ENCODE measurements at places on chromosomes 5 and 9.

- peak; percentile 64 for DNase-seq
These were observed 397.1 kb downstream of the MAN2A1 start for GRCh38 chr5:110086658-110087388.

DNA sequence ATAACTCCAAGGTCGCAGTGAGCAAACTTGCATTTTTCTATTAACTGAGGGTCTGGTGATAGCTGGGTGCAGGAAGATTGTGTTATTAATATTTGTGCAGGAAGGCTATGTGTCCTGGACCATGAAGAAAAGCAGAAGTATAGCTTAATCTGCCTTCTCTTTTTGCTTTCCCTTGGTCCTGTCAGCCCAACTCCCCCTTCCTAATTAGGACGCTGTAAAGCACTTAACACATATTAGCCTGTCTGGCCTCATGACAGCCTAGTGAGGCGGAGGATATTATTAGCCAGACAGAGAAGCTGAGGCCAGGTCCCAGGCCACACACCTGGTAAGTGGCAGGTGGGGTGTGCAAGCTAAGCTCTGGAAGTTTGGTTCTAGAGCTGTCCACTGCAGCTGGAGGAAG is 29.5 kb downstream of the SLC46A2 start:
- no peak for DNase-seq

GRCh38 chr5:34587355-34588241 is 68.5 kb upstream of the RAI14 start:
- DNase-seq: peak; percentile 5

- DNase-seq: no peak
These were observed 51.0 kb downstream of the ADAMTS2 start for GRCh38 chr5:179294131-179294780.

DNA sequence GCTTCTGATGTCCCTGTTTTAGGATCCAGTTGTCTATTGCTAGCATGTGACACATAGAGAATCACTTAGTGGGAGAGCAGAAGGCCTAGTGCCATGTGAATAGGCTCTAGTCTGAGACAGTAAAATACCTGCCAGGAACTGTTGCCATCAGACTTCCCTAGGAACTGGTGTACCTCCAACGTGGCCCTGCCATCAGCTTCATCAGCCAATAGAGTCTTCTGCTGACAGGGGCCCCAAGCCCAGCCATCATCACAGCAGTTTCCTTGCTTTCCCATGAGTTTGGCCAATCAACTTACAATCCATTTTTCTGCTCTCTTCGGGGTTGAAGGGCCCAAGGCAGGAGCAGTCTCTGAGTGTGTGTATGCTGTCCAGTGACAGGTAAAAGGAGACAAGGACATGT is 128.4 kb upstream of the ADRA1B start:
- DNase-seq: no peak

- DNase-seq: no peak
These were observed 174.3 kb downstream of the EFNA5 start for GRCh38 chr5:107496466-107496865.

DNA sequence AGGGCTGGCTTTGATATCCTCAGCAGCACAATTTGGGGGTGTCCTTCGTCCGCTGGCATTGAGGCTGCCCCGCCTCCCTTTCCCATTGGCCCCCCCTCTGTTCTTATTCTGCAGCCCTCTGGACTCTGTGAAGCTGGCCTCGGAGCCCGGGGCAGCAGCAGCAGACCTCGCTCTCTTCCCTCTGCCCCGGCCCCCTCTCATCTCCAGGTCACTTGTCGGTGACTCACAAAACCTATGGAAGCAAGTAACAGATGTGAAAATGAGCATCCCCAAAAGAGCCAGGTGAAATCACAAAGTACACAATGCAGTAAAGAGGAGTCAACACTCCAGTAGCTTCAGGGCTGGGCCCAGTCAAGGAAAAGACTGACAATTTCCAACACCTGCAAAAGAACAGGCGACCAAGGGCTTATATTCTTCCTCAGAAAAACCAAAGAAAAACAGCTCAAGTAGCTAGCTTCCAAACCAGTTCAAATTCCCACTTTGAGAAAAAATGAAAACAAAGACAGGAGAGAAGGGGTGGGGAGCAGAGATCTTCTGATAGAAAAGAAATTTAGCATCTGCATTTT is 97.5 kb downstream of the ZNF608 start:
- DNase-seq: no peak

GRCh38 chr5:37799865-37800421 is 39.9 kb downstream of the GDNF start:
- DNase-seq: no peak

DNA sequence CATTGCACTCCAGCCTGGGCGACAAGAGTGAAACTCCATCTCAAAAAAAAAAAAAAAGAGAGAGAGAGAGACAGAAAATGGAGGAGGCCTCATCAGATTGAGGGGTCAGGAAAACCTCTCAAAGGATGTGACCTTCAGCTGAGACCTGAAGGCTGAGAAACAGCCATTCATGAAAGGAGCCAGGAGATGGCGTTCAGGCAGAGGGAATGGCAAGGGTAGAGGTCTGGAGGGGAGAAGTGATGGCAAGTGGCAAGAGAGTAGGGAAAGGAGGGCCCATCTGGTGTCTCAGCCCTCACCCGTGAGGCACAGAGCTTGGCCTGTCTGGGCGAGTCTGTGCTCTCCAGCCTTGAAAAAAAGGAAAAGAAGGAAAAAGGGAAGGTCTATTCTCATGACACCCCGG is 17.0 kb downstream of the CAMK2A start:
- peak; percentile 13 for DNase-seq

- no peak for DNase-seq
These were observed 1434.5 kb upstream of the CDH6 start for GRCh38 chr5:29758986-29759421.

DNA sequence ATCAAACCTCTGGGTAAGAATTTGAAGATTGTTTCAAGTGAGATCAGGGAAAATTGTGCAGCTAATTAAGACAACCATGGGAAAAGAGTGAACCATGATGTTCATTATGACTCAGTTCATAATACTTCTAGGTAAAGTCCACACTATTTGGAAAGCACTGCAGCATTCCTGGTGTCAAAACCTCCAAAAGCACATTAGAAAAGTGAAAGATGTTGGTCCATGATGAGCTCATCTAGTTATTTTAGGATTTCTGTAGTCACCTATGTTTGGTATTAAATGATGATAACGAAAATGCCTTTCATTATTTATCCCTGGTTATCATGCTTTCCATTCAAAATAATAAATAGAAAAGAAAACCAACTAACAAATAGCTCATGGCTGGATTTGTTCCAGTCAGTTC is 49.1 kb downstream of the PTCD2 start:
- no peak for DNase-seq

GRCh38 chr9:89701221-89701798 is 96.5 kb downstream of the GADD45G start:
- DNase-seq: peak; percentile 81

- DNase-seq: no peak
These were observed at the start of gene PPP1R26 for GRCh38 chr9:135479469-135480052. Gene PPP1R26 (plus strand): TSS chr9:135479782. CDS start chr9:135484511, 4,729 bp downstream.

DNA sequence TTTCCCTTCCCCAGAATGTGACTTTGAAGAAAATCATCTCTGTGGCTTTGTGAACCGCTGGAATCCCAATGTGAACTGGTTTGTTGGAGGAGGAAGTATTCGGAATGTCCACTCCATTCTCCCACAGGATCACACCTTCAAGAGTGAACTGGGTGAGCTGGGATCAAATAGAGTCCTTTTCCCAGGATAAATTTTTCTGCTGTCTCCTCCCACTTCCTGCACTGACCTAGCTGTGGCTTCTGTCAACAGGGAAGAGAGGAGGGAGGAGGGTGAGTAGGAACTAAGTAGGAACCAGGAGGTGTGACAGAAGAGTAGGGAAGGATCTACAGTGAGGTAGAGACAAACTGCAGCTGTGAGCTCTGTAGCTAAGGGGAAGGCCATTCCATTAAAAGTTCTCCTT is 69.3 kb downstream of the MAMDC2 start:
- DNase-seq: no peak

DNA sequence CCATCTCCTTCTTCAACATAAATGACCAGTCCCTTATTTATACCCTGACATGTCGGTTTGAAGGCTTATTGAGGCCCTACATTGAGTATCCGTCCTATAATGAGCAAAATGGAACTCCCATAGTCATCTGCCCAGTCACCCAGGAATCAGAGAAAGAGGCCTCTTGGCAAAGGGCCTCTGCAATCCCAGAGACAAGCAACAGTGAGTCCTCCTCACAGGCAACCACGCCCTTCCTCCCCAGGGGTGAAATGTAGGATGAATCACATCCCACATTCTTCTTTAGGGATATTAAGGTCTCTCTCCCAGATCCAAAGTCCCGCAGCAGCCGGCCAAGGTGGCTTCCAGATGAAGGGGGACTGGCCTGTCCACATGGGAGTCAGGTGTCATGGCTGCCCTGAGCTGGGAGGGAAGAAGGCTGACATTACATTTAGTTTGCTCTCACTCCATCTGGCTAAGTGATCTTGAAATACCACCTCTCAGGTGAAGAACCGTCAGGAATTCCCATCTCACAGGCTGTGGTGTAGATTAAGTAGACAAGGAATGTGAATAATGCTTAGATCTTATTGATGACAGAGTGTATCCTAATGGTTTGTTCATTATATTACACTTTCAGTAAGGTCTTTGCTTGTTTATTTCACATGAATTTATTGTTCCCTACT is 38.2 kb upstream of the BTNL3 start:
- DNase-seq: no peak

- DNase-seq: no peak
These were observed 7.0 kb downstream of the HSPA9 start for GRCh38 chr5:138568061-138568824.

DNA sequence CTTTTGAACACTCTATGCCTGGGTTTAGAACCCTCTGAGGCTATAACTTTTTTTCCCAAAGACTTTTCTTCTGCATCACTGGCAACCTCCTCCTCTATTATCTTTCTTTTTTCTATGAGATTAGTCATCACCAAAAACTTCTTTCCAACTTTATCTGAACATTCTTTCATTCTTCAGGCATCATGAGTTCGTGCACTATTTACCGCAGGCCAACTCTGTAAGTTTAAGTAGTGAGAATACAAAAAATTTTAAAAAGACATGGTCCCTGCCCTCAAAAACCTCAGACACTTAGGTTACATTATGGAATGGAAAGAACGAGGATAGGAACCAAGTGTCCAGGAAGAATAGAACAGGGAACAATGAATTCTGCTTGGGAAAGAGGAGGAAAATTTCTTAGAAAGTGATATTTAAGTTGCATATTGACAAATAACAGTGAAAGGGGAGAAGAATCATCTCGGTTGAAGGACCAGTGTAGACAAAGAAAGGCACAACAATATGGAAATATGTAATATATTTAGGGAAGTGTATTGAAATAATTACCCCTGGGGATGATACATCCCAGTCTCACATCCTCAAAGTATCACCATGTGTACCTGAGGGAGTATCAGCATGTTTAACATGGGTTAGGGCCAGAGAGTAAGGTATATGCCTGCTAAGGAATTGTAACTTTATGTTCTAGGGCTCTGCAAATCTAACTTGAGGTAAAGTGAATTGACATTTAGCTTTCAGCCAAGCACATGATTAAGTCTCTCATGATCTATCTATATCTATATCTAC is 196.5 kb upstream of the NREP start:
- no peak for DNase-seq

DNA sequence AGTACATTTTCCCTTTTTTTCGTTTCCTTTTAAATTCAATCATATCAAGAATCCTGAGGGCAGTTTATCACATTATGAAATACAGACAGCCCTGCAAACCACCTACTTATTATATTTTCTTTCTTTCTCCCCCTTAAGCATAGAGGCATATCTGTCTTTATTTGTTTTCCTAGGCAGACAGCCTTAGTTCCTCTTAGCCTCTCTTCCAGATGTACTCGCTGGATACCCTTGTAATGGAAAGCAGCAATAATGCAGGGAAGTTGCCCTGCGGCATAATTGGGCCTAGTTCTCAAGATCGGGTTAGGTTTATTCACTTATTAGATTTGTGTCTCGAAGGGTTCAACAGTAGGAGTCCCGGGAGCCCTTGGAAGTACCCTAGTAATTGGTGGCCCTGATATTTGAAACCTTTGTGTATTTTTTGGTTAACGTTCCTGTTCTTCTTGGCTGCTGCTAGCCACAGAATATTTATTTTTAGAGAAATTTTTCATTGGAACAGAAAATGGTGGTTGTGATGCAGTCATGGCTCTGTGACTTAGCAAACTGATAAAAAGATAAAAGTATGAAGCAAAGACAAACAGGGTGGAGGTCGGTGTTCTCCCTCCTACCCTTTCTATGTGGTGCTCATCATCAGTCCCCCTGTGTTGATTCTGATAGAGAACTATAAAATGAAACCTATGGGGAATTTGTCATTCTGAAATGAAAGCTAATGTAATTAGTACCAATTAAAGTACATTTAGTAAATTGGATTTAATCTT is 6.4 kb downstream of the TLE4 start:
- DNase-seq: no peak

DNA sequence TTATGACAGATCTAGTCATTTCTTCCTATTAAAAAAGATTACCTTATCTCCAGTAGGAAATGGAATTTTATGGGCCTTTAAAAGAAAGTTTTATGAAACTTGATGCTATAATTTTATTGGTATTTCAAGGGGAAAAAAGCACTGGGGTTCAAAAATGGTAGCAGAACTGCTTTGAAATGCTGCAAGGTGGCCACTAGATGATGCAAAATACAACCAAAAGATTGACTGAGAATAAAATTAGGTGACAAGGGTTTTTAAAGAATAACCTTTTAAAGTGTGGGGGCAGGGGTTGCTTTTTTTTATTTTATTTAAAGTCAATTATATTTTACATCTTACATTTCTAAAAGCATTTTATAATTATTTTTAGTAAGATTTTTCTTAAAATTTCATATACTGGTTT is 61.7 kb downstream of the KLF9 start:
- DNase-seq: no peak

DNA sequence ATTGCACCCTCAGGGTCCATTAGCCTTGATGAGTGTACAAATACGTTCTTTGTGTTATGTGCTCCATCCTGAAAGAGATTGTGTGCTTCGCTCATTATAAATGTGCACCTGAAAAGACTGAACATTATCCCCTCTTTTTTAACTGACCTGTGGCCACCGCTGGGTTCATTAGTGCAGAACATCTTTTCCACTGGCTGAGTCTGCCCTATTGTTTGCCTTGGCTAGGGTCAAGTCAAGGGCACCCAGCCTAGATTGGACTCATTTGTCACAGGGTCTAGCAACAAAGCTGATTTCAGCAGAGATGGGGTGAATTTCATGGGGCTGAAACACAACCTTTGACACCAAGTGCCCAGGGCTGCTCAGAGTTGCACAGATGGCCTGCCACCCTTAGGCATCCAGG is 764.1 kb upstream of the ARRDC3 start:
- DNase-seq: no peak

GRCh38 chr9:72526901-72527800 is 5.7 kb downstream of the TMC1 start:
- DNase-seq: peak; percentile 85

- DNase-seq: no peak
These were observed 7.9 kb downstream of the TXN start for GRCh38 chr9:110248361-110248760.

Measured in activated CD4-positive, alpha-beta T cell treated with anti-CD3 and anti-CD28 coated beads, Interleukin-2, Interleukin-6, amounts not matched to agents 100 ng/mL and 50 ng/mL, durations not matched to agents 16 hours and 8 hours (primary cell).